Ascending aorta (tissue), 2 donors: ENCODE measurements at places on chromosomes 2 and 18.
A peak's percentile ranks its signal among the peaks of the same experiment; 100 is the strongest.

DNA sequence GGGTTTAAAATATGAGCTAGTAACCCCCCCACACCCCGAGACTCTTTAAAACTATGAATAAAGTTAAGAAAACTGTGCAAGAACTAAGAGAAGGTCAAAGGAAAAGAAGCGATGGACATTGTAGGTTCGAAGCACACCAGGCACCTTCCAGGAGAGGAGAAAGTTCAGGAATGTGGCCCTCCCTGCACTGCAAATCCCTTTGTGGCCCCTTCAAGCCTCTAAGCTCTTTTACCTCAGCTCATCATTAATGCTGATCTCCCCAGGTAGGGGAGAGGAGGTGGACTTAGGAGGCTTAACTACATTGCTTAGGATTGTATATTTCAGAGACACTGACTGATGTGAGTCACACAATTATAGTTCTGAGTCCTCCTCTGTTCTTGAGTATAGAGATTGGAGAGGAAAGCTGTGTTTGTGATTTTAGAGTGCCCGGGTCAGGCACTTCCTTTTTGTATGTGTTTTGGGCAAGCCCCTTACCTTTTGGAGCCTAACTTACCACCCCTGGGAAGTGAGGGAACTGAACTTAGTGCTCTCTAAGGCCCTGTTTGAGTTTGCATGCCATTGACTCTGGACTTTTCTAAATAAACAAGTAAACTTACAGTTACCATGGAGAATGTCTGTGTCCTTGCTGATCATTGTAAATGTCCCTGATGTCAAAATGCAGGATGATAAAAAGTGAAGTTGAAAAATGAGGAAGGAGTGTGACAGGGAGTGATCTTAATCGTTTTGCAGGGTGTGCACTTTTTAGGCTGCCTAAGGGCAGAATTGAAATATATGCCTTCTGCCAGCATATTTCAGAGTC is 140.8 kb upstream of the ZEB2 start:
- DNase-seq, result no peak

DNA sequence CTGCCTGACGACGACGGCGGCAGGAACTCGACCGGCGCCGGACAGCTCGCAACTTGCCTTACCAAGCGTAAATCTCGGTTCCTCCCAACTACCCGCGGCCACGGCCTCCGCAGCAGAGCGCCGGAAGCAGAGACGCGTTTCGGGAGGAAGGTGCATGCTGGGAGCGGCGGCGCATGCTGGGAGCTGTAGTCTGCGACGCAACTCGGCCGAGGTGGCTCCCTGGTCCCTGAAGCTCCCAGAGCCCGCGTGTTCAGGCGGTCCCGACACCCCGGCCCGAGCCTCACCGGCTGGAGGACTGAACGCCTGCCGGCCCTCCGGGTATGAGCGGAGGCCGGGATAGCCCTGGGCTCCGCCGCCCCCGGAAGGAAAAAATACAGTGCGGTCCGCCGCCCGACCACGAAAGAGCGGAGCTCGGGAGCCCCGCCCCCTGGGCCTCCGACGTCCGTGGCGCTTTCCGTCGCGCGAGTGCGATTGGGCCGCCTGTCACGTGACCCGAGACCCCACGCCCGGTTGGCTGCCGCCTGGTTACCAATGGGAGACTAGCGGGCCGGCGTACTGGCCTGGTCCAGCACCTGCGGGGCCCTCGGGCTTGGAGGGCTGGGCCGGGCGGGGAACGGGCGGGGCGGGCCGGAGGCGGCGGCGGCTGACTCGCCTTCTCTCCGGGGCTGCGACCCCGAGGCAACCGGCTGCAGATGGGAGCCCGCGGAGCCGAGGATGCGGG is at the start of gene CAPN10:
Gene CAPN10 (plus strand): TSS at position 537 of the 721 bp plus-strand sequence. CDS start 178 bp downstream, at position 715.
- DNase-seq, result peak; percentile 98

- no peak for DNase-seq
Measured at GRCh38 chr18:46916551-46917107, 678 bp downstream of the PIAS2 start.

GRCh38 chr2:16713011-16713423 is 47.4 kb upstream of the CYRIA start:
- no peak for DNase-seq

DNA sequence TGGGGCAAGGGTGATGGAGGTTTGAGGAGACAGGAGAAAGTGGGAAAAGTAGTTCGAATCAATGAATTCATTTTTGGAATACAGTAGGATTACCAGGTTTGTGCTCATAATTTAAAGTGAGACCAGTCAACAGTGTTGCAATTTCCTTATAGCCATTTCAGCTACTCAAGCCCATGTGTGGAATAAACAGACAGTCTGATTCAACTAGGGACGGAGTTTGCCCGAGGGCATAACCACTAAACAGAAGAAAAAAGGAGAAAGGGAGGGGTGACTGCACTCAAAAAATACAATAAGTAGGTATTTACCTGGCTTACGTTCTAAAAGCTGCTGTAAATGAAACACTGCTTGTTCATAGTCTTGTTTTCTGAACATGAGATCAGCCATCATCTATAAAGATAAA is 55.2 kb downstream of the TTC21B start:
- DNase-seq, result no peak

- DNase-seq, result peak; percentile 100
Measured at GRCh38 chr18:3013024-3013804, at the start of gene LPIN2. Gene LPIN2 (minus strand): TSS chr18:3013144. CDS start chr18:2960840, 52,304 bp downstream.

- DNase-seq, result no peak
Measured at GRCh38 chr2:12929758-12930157, 213.0 kb downstream of the TRIB2 start.

GRCh38 chr2:151878655-151879563 is 50.7 kb upstream of the ARL5A start:
- no peak for DNase-seq

DNA sequence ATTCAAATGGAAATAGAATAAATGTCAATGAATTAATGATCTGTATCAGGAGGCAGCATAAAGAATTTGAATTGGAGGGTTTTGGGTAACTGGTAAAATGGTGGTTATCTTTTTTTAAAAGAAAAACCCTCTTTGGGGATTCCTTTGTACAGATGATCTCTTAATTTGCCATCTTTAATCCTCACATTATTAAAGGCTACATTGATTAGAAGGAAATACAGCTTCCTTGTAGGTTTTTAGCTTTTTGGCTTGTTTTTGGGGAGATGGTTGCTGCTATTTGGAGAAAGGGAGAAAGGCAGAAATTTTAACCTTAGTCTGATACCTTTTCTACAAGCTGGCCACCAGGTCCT is 600 bp upstream of the MAPRE2 start:
- DNase-seq, result no peak

DNA sequence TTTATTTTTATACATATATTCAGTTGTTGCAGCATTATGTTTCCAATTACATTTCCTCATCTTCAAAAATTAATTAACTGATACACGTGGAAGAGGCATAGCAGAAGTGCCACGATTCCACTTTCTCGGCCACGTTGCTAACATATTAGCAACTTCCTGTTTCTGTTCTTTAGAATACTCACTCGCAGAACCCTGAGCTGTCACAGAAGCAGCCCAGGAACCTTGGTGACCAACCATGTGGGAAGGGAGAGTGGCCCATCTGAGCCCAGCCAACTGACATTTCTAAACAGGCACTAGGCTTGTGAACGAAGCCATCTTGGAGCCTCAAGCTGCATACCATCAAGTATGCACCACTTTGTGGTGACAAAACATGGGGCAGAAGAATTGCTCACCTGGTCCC is 350.1 kb downstream of the CBLN2 start:
- DNase-seq, result no peak

GRCh38 chr2:208350610-208351009 is 56.0 kb upstream of the PTH2R start:
- no peak for DNase-seq

DNA sequence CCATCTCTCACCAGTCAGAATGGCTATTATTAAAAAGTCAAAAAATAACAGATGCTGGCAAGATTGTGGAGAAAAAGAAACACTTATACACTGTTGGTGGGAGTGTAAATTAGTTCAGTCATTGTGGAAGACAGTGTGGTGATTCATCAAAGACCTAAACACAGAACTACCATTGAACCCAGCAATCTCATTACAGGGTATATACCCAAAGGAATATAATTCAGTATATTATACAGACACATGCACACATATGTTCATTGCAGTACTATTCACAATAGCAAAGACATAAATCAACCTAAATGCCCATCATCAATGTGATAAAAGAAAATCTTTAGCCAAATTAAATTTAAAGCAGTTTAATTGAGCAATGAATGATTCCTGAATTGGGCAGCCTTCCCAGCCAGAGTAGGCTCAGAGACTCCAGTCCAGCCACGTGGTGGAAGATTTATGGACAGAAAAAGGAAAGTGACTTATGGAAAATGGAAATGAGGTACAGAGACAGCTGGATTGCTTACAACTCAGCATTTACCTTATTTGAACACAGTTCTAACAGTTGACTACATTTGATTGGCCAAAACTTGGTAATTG is 377.1 kb upstream of the SLC39A10 start:
- no peak for DNase-seq

- no peak for DNase-seq
Measured at GRCh38 chr2:171083451-171083850, 77.2 kb downstream of the TLK1 start.

DNA sequence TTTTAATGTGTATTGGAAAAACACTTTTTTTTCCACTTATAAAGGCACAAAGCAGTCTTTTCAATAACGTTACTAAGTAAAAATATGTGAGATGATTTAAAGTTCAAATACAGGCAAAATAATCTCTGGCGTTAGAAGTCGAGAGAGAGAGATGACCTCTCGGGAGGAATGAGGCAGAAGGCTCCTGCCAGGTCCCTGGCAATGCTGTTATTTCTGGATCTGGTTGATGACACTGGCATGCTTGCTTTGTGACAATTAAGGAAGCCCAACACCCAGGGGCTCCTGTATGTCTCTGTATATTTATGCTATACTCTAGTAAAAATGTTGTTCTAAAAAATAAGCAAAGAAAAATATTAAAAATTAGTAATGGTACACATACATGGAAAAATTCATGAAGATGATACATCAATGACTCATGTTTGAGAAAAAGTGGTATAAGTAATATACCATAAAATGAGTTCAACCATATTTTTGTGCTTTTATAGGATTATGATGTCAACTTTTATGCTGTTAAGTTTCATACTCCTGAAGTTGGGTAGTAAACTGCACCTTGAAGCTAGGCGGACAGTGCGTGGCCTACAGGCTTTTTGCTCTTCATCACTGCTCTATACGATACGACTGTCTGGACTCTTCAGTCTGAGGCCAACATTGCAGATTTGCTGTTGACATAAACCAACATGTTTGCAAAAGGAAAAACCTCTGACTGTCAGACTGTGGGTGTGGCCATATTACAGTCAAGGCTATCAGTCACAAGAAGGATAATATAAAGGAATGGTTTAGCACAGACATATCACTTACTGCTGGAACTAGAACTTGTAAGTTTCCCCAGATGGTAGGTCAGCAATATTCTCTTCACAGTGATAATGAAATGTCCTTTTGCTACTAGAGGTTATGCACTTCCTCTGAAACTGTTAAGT is 19.8 kb downstream of the VPS4B start:
- DNase-seq, result no peak

DNA sequence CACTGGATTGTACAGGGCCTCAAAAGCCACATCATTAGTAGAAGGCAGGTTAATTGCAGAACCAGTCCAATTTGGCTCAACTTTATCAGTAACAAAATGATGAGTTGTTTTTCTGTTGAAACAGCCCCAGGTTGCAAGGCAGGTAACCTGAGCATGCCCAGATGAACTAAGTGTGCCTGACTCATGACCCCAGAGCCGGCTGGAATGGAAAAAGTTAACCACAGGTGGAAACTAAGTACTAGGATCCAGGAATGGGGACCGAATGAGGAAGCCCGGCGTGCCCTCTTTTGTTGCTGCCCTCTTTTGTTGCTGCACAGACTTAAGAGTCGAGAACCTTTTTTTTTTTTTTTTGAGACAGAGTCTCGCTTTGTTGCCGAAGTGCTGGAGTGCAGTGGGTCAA is 79.5 kb upstream of the YWHAQ start:
- DNase-seq, result peak; percentile 25

DNA sequence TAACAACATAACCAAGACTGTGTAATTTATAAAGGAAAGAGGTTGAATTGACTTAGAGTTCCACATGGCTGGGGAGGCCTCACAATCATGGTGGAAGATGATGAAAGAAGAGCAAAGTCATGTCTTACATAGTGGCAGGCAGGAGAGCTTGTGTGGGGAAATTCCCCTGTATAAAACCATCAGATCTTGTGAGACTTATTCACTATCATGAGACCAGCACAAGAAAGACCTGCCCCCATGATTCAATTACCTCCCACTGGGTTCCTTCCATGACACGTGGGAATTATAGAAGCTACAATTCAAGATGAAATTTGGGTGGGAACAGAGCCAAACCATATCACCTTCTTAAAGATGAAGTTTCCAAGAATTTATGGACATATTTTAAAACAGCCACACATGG is 2.5 kb upstream of the IL36RN start:
- DNase-seq, result no peak

GRCh38 chr2:112483042-112483473 is 1.1 kb downstream of the TTL start:
- DNase-seq, result no peak

DNA sequence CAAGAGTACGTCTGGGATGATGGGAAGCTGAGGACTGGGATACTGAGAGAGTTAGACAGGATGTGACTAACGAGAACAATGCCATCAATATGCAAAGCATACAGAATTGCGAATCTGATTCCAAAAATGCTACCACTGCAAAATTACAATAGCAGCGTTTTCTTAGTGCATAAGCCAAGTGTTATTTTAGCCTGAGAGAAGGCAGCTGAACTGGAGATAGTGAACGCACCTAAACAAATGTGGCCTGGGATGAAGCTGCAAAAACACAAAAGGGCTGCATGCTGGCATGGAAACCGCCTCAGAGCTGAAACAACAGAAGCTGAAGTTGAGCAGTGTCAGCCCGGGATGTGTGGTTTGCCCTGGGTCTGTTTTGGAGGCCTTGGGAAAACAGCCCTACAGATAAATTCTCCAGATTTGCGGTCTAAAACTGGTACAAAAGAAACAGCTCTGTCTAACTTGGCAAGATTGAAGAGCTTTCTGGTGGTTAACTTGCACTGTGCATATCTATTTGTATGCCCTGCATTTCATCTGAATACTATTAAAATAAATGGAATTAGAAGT is 45.5 kb downstream of the LYPD6 start:
- no peak for DNase-seq

- no peak for DNase-seq
Measured at GRCh38 chr18:61535401-61535800, 202.2 kb downstream of the CDH20 start.
